GM20000 (cell line): ENCODE measurements at places on chromosomes 11 and 22.

- DNase-seq, result no peak
Observed at GRCh38 chr11:32594272-32594671, 10.6 kb downstream of the EIF3M start.

DNA sequence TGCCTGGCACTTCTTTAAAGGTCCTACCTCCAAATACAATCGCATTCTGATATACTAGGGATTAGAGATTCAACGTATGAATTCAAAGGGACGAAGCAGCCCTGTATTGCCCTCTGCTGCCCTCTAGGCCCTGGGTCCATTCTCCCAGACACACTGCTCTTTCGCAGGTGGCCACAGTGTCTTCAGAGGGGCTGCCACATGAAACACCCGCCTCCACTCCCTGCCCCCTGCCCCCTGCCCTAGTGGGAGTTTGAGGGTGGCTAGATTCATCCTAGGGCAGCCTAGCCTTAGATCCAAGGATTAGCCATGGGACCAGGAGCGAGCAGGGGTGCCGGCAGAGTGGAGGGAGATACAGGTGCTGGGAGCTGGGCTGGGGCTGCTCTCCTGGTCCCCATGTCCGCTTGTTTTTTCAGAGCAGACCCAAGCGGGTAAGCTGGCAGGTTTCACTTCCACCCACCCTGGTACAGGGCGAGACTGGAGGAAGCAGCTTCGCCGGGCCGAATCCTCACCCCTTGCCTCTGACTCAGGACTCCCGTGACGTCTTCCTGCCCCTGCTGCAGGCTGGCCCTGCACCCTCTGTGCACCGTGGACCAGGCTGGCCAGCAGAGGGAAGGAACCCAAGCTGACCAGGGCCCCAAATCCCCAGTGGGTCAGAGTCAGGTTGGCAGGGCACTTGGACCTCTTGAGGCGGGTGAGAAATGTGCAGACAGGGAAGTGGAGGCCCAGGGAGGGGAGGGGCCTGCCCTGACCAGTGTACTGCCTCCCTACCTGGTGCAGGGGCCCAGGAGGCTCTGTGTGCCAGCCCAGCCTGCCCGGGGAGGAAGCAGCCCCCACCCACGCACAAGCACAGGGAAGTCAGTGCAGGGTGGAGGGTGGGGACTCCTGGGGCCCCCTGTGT, 28.4 kb upstream of the HMOX1 start:
- DNase-seq, result no peak

DNA sequence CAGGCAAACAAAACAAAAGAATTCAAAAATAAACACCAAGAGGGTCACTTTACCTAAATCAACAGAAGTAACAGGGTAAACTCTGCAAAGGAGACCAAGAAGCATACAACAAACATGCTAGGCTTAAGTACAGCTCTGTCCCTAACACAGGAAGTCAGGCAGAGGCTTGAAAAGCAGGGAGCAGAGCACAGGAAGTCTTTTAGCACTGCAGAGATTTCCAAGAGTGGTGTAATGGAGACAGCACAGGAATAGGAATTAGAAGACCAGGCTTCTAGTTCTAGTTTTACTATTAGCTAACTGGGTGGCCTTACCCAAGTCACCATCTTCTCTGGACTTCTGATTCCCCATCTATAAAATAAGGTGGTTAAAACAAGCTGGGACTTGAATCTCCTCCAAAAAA, 1.9 kb downstream of the RBFOX2 start:
- DNase-seq, result peak; percentile 21

GRCh38 chr11:100031973-100032372, 655.1 kb upstream of the ARHGAP42 start:
- DNase-seq, result no peak

- no peak for DNase-seq
Observed at GRCh38 chr11:113874581-113875233, 665 bp downstream of the USP28 start.

DNA sequence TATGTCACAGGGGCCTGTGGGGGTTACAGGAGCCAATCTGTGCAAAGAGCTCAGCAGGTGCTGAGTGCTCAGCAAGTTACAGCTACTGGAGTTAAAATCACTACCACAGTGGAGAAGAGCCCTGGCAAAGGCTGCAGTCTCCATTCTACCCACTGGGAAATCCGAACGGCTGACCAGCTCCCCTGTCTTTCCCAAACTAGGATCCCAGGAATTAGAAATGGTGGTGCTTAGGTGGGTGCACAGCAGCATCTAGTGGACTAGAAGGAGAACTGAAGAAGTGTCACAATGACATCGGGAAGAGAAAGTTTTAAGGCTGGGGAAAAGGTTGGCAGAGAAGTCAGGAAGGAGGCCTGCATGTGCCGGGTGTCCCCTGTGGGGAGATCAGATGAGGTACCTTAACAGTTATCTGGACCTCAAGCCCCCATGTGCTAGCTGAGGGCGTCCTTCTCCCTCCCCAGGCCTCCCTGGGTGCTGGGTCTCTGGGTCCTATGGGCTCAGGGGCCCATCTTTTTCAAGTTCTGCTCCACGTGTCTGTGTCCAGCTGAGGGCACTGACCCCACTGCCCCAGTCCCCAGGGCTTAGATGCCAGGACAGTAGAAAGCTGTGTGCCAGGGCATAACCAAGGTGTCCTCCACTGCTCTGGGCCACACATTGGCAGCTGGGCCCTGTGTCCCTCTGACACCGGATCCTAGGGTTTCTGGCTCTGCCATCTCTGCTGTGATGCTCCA, 1.9 kb downstream of the PIWIL3 start:
- no peak for DNase-seq

- DNase-seq, result no peak
Observed at GRCh38 chr22:17786435-17787161, 12.3 kb upstream of the BID start.

DNA sequence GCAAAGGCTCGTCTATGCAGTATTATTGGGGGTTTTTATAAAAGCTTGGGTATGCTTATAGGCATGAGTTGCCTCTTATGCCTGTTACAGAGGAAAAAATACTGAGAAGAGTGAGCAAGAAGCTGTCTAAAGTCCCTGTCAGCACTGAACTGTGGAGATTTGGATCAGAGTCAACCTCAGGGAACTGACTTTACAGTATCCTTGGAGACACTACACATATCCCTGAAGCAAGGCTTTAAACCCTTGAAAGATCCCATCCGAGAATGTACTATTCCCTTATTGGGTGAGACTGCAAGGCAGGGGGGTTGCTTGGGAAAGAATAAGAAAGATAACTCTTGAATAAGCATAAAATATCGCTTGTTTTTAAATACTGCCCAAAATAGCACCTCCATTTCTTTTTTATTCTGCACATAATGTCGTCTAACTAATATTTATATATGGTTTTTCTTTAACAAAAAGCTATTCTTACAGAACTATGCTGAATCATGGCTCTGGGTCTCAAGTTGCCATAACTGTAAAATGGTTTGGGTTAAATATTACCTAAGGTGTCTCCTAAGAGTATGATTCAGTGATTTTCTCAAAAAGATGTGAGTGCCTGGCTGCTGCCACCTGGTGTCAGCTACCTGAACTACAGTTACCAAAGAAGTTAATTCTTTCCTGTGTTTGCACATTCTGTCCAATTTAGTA, 1062.8 kb downstream of the DLG2 start:
- DNase-seq, result peak; percentile 41

DNA sequence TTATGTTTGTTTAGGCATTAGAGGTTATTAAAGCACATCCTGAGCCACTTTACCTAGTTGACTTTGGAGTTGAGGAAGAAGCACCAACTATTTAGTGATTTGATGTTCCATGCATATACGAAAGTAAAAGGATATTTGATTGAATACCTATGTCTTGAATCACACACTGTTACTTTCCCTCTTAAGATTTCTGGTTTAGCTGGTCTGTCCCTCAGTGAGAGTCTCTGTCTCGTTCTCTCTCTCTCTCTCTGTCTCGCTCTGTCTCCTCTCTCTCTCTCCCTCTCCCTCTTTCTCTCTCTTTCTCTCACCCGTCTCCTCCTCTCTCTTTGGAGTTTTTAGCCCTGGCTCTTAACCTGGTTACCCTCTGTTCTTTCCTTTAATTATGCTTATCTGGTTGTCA, 11.0 kb downstream of the CTNND1 start:
- no peak for DNase-seq

DNA sequence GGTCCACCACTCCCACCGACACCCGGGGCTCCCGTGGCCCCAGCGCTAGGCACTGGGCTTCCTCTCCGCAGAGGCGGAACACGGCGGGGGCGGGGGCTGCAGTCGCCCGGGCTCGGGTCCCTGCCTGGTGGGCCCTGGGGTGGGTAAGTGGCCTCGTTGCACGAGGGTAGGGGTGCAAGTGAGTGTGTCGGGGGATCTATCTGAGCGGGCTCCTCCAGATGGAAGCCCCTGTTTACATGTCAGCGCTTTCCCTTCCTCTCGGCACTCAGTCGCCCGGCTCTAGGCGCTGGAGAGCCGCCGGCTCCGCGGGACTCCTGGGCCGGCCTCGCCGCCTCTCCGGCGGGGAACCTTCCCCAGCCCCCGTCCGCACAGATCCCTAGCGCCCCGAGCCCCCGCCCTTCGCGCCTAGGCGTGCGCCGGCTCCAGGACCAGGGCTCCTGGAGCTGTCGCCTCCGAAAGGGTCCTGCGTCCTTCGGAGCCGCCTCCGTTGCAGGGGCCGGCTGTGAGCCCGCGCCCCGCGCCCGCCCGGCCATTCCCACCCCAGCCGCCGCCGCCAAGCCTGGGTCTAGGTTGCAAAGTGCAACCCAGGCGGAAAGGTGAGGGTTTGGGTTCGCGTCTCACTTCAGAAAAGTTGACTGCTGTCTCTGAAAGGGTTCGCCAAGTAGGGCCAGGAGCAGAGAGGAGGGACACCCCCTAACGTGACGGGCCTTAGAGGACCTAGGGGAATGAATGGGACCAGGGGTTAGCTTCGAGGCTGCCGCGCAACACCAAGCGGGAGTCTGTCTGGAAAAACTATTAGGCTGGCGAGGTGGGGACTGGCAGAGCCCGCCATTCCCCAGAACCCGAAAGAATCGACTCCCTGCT, 978 bp downstream of the FLI1 start:
- DNase-seq, result peak; percentile 53
